ENCODE measurements at places on chromosomes 3 and 15. TPM values are rescaled to one million over a fixed set of nuclear protein-coding genes. Genes with fewer than 3 reads are reported as not detected.

Gene CLEC3B
- total RNA-seq, result 78.6 TPM

Gene PHLDB2
- total RNA-seq, result 122 TPM

Gene CPN2
- 2.4 TPM for total RNA-seq

Gene PYDC2
- total RNA-seq, result not detected

- DNase-seq, result peak; percentile 83
These were observed 67.0 kb downstream of the NOX5 start for GRCh38 chr15:69081310-69082004.

- no peak for DNase-seq
These were observed 66.6 kb downstream of the TM4SF4 start for GRCh38 chr3:149541091-149541491.

- DNase-seq, result no peak
These were observed 173.5 kb upstream of the LRRN1 start for GRCh38 chr3:3625544-3626271.

DNA sequence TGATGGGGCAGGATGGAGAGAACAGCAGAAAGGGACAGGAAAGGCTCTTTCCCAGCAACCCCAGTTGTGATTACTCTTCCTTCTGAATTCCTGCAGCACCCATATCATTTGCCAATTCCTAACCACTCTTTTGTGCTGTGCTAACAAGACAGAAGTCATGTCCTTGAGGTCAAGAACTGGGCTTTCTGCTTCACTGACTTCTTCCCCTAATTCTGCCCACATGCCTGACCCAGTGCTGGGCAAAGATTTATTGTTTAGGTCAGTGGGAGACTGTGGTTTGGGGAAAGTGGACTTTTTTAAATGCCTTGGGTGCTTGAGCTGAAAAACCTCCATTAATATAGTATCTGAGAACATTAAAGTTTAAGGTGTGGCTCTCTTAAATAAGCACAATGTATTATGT is 4.2 kb upstream of the EFCAB12 start:
- no peak for DNase-seq

DNA sequence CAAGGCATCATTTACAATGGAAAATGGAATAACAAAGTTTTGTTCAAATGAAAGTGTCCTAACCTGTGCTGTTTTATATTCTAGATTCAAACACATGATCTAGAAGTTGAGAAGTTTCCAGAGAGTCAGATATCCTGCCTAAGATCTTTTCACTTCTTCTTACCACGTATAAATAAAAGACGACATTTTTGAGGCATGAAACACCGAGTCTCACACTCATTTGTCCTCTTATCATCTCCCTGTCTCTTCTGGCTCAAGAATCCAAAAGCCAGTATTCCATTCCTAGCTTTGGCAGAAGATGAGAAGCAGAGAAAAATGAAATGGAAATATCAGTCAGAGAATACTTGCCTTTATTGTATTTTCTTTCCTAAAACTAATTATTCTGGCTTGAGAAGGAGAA is 738.6 kb upstream of the NR2F2 start:
- DNase-seq, result no peak

DNA sequence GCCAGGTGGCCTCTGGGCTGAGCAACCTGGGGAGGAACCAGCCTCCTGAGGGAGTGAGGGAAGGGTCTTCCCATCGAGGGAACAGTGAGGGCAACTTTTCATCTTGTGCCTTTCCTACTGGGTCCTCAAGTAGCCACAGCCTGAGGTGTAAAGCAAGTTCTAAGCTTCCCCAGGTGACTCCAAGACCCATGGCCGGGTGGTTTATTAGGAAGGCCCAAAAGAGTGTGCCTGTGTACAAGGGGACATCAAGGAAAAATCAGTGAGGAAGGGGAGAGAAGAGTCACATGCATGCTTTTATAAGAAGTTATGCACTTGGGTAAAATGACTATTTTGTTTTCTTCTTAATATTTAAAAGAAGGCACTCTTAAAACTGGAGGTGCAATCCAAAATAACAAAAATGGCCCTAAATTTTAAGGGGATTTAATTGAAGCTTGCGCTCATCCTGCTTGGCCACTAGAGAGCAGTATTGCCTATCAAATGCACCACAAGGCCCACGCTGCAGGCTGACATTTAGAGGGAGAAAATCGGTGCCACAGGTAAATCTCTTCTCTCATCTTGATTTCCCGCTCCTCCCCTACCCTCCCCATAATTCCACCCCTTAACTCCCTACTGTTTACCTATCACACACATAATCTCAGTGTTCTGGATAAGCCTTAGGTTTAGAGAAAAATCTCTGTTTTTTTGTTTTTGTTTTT is 6.7 kb downstream of the NANOGP8 start:
- no peak for DNase-seq

- DNase-seq, result no peak
These were observed 139.3 kb downstream of the CHSY1 start for GRCh38 chr15:101112336-101113113.

DNA sequence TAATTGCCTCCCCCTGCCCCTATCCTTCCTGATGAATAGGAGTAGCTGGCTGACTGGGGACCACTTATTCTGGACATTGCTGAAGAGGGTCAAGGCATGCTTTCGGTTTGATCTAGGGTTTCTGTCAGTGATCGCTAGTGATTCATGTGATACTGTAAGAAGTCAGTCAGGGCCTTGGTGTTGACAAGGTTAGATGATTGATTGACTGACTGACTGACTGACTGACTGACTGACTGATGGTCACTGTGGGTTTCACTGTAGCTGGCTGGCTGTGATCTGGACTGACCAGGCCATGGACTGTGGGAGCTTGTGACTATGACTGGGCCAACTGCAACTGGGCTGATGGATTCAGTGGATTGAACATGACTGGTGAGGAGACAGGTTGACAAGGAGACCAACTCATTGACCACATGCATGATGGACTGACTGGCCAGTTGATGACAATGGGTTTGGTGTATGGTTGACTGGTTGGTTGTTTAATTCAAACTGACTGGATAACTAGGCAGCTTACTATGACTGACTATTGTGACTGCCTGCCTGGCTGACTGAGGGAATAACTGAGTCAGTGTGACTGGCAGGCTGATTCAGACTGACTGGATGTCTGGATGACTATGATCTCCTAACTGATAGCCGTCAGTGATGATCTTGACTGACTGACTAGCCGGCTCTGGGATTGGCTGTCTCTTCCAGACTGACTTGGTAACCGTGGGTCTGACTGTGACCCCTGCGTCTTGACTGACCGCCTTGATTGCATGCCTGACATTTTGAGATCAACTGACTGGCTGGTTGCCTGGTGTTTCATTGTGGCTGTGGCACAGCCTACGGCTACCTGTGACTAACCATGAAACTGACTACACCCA is 509.9 kb downstream of the SHQ1 start:
- DNase-seq, result no peak

DNA sequence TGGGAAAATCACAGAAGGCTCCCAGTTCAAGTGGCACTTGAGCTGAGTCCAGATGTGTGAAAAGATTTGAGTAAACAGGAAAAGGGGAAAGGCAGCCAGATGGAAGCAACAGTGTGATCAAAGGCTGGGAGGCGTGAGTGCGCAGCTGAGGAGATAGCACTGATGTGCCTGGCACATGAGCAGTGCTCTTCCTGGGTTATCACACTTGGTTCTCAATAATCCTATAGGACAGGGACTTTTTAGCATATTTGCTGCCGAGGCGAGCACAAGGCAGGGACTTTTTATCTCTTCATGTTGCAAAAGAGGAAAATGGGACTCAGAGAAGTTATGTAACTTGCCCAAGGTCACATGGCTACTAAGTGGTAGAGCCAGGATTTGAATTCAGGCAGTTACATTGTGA is 39.6 kb downstream of the CORO2B start:
- no peak for DNase-seq

- DNase-seq, result peak; percentile 80
These were observed 70.5 kb upstream of the ATP10A start for GRCh38 chr15:25933456-25934158.

- DNase-seq, result no peak
These were observed 2.9 kb downstream of the XPC start for GRCh38 chr3:14175383-14176037.

GRCh38 chr15:70278644-70279043 is 180.9 kb upstream of the TLE3 start:
- no peak for DNase-seq

- peak; percentile 95 for DNase-seq
These were observed at the start of gene NECTIN3 for GRCh38 chr3:111071257-111072030. Gene NECTIN3, plus strand, starts transcription at chr3:111071816. Its CDS starts 202 bp downstream, at chr3:111072018.

DNA sequence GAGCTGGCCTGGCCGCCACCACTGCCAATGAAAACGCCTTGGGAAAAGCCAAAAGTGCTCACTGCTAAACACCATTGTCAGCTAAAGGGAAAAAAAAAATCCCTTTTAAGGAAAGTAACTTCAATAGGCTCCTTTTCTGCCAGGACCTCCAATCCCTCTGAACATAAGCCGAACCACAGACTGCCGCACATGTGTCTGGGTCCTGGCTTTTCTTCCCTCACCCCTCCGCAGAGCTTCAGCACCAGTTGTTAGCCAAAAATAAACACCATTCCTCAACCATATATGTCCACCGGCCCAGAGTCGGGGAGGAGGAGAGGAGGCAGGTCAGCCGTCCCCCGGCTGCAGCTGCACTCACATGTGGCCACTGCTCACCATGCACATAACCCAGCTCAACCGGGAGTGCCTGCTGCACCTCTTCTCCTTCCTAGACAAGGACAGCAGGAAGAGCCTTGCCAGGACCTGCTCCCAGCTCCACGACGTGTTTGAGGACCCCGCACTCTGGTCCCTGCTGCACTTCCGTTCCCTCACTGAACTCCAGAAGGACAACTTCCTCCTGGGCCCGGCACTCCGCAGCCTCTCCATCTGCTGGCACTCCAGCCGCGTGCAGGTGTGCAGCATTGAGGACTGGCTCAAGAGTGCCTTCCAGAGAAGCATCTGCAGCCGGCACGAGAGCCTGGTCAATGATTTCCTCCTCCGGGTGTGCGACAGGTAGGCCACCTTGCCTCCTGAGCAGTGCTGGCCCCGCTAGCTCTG is at the start of gene FBXL22:
Gene FBXL22, plus strand, starts transcription at position 350 of the 753 bp plus-strand sequence. Its CDS starts 6 bp downstream, at position 356.
- DNase-seq, result peak; percentile 66

DNA sequence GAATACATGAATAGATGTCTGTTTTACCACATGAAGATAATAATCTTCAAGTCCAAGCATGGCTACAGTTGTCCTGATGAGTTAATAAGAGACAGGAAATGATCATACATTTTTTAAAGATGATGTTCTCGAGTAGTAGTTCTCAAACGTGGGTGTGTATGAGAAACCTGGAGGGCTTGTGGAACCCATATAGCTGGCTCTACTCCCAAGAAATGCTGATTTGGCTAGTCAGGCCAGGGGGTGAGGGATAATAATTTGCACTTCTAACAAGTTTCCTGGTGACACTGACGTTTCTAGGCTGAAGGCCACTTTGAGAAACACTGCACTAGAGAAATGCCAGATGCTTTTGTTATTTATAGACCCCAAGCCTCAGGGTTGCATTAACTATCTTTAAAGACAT is 37.0 kb downstream of the ROPN1B start:
- DNase-seq, result no peak

Measured in Right ventricle myocardium superior (tissue), 1 donor.